GM12864 (cell line): ENCODE measurements at places on chromosomes 13 and 19.

- DNase-seq, result no peak
Measured at GRCh38 chr13:78595495-78596398, 7.6 kb downstream of the POU4F1 start.

DNA sequence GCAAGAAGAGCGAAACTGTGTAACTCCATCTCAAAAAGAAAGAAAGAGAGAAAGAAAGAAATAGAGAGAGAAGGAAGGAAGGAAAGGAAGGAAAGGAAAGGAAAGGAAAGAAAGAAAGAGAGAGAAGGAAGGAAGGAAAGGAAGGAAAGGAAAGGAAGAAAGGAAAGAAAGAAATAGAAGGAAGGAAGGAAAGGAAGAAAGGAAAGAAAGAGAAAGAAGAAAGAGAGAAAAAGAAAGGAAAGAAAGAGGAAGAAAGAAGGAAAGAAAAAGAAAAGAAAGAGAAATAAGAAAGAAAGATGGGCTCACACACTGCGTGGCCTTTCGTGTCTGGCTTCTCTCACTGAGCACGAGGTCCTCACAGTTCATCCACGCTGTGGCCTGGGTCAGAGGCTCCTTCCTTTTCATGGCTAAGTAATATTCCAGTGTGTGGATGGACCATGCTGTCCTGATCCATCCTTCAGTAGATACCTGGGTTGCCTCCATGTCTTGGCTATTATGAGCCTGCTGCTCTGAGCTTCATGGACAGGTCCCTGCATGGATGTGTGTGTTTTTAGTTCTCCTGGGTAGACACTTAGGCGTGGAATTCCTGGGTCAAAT lies 67.4 kb upstream of the NFIC start:
- DNase-seq, result no peak

GRCh38 chr19:33385956-33386355 lies 12.4 kb downstream of the CEBPG start:
- no peak for DNase-seq

GRCh38 chr13:83221813-83222241 lies 660.4 kb downstream of the SLITRK1 start:
- DNase-seq, result no peak

DNA sequence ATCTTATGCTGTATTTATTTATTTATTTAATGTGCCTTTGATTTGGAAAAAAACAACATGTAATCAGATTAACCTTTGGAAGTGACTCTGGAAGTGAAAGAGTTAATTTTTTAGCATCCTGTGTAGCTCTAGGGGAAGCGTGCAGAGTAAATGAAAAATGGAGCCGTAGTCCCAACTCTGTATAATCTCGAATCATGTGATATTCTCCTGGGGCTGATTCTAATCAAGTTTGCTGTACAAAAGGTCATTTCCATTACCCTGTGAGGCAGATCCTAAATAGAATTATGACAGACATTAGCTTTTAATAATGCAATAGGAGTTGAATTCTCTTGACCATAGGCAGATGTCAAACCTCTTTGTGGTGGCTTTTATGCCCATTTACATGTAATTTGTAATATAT lies 238.6 kb upstream of the CSNK1A1L start:
- DNase-seq, result no peak

GRCh38 chr19:4144666-4145249 lies 8.7 kb upstream of the CREB3L3 start:
- no peak for DNase-seq

DNA sequence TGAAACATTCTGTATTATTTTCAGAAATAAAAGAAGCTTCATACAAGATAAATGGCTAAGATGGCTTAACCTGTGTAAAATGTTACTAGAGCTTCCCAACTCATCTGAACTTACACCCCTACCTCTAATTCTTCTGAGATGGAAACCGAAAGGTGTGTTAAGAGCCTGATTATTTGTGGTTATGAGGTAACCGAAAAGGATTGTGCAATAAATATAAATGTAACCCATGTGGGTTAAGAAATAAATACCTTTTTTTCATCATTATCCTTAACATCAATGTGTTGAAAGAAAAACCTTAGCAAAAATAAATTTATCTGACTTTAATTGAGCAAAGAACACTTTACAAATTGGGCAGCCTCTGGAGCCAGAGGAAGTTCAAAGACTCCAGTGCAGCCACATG lies 961.8 kb upstream of the SPRY2 start:
- DNase-seq, result no peak

- DNase-seq, result no peak
Measured at GRCh38 chr19:51568456-51568855, 2.6 kb upstream of the ZNF175 start.

GRCh38 chr13:75425216-75426009 lies 56.6 kb downstream of the TBC1D4 start:
- peak; percentile 77 for DNase-seq

DNA sequence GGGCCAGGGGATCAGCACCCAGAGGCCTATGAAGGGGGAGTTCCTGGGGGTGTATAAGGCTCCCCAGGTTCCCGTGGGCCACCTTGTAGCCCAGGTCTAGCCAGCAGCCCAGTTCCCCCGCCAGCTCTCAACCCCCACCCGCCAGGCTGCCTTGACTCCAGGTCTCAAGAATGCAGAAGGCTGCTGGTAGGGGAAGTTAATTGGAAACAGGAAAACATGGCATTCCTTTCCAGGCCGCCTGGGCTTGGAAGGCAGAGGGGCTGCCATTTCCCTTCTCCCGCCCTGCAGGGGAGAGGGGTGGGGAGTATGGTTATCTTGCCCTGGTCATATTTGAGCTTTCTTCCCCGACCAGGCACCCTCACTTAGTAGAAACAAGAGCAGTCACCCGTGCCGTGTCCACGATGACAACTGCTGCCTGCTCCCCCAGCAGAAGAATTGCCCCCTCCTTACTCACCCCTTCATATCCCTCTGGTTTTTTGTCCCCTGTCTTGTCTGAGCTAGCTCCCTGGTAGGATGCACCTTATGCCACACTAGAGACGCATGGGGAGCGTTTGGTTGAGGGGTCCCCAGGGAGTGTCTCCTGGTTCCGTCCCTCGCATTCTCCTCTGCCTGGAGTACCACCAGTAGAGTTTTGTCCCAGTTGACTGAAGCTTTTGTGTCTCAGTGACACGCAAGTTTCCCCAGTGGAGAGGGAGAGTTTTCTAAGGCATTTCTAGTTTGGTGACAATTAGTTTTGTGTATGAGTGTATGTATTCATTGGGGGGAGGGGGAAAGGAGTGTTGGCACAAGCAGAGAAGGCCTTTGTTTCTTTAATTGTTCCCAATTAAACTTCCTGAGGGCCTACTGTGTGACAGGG lies 4.5 kb downstream of the BICRA start:
- DNase-seq, result no peak

GRCh38 chr13:105665284-105665683 lies 870.2 kb downstream of the EFNB2 start:
- no peak for DNase-seq

DNA sequence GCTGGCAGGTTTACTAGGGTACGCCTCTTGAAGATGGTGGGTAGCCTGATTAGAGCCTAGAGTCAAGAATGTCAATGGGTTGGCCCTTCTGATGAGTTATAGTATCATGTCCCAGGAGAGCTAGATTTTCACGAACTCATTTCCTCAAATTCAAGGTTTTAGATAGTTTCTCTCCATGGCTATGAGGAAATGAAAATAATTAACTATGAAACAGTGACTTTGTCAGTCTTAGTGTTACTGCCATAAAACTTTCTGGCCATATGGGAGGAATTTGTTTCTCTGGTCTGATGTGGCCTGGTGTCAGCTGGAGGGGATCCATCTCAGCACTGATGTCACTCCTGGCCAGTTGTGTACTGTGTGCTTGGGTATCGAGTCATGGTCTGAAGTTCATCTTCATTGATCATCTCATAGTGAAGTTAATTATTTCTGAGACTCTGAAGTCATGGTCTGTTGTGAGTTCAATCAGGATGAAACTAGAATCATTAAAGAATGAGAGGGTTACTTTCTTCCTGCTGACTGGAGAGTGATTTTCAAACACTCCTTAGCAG lies 49.4 kb upstream of the TNFSF11 start:
- DNase-seq, result no peak

DNA sequence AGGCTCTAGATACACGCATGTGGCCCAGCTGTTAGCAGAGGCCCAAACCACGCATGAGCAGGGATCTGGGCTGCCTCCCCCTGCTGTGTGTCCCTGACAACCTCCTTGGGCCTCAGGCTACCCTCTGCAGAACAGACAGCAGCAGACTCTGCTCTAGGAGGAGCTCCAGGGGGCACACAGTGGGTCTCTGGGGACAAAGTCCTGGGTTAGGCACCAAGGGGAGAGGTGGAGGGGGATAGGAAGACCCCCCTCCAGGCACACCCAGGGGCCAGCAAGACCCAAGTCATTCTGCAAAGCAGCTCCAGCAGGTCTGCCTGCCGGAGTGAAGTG lies 8.0 kb downstream of the TINCR start:
- DNase-seq, result no peak

DNA sequence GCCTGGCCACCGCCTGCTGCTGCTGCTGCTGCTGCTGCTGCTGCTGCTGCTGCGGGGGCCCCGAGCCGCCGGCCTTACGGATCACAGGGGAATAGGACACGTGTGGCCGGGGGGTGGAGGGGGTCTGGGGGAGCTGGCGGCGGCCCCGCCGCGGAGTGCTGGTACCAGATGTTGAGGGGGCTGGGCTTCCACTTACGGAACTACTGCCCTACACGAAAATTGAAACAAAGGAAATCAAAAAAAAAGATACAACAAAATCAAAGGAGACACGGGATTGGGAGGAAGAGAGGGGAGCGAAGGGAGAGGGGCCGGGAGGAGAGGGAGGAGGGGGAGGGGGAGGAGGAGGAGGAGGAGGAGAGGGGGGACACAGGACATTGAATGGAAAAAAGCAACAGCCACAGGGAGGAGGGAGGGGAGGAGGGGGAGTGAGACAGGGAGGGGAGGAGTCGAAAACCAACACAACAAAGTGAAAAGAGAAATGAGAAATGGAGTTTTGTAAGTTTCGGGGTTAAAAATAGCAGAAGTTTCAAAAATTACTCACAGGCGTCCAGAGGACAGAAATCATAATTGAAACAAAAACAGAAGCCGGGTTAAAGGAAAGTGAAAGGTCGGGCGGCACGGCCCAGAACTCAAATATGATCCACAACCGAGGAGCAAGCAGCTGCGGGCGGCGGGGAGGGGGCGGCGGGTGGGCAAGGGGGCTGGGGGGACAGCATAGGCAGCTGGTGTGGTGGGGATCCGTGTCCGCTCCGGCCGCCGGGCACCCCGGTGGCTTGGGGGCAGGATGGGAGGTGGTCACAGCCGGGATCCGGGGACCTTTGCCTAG lies 57.8 kb downstream of the IER2 start:
- DNase-seq, result peak; percentile 84

DNA sequence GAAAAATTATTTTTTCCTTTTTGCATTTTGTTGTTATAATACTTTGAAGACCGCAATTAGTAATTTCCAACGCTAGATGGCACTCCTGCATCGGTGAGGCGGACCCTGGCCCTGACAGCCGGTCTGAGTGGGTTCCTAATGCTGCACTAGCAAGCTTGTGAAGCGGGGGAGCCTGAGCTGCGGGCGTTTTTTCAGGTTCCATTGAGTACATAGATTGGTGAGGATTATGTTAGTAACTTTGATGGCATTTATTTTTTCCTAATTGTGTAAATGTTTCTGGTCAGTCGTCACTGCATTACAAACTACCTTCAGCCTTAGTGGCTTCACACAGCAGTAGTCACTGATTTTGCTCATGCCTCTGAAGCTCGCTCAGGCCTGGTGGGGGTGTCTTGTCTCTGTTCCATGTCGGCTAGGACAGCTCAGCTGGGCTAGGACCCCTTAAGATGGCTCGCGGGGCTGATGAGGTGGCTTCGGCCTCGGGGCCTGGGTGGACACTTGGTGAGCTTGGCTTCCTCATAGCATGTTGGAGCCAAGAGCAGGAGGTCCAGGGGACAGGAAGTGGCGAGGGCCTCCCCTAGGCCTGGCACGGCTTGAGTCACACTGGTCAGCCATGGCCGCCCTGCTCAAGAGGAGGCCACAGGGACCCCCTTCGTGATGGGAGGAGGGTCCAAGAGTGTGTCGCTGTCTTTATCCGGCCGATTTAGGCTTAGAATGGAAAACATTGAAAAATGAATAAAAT lies 25.0 kb downstream of the ERCC5 start:
- no peak for DNase-seq

DNA sequence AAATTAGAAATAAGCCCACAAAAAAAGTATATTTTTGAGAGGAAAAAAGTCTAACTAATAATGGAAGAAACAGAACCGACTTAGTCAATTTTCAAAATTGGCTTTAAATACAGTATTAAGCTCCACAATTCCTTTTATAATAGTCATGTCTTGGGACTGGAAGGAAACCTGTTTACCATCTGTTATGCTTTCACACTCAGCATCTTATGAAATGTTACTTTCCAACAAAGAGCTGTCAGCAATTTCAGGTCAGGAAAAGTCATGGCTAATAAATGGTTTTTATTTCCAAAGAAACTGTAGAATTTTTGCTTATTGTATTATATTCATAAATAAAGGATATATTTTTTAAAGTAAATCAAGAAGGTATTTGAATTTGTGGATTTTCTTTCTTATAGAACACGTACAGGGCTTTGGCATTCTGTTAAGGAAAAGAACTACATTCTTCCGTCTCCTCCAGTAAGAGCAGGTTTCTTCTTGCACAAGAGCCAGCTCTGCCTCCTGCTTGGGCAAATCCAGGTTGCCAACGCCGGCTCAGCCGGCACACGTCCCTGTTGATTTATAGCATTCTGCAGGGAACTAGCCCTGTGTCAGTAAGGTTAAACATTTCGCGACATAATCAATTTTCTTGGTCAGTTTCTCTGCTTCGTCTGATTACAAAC lies 52.9 kb upstream of the GPR12 start:
- no peak for DNase-seq

- no peak for DNase-seq
Measured at GRCh38 chr19:40165362-40165937, 25.8 kb upstream of the MAP3K10 start.

- DNase-seq, result no peak
Measured at GRCh38 chr19:55341171-55341588, 1.5 kb downstream of the KMT5C start.

DNA sequence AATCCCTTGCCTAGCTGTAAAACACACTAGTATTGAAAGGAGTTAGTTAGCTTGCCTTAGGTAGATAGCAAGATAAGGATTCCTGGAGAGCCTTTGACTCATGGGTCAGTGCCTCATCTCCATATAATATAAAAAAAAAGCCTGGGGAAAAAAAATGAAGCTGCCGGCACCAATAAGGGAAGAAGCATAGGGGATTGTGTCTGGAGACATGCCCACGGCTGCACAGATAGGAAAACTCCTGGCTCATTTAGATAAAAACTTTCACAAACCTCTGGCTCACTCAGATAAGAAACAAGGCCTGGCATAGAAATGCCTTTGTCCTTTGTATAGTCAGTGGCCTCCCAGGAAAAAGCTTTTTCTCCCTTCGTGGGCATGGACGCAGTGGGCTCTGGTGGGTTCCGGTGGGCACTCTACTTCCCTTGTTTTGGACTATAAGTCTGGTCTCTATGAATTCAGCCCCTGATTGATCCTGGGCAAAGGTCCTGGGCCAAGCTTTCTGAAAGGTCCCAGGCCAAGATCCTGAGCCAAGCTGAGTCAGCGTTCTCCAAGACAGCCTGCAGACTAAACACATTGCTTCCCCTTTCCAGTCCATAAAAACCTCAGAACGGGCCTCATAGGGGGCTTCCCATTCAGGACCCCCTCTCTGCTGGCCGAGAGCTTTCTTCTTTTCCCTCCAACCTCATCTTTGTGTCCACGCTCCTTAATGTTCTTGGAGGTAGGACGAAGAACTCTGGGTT lies 4.9 kb upstream of the OR7A17 start:
- no peak for DNase-seq
